Uterine smooth muscle cell (primary cell): ENCODE measurements at places on chromosomes 11 and 22. TPM values are rescaled to one million over a fixed set of nuclear protein-coding genes. Genes with fewer than 3 reads are reported as not detected.

Gene HSPA8
- 2,423 and 3,174 TPM in 2 replicates for total RNA-seq

Gene MRGPRE
- not detected in 2 replicates for total RNA-seq

Gene CDC45
- 11.2 and 44.8 TPM in 2 replicates for total RNA-seq

Gene H19
- 0.50 and 0.55 TPM in 2 replicates for total RNA-seq

Gene TUT1
- total RNA-seq: 7.0 TPM in 2 replicates

Gene MYOD1
- 0.12 TPM in 1 of 2 replicates, not detected in the other for total RNA-seq

Gene KDELR3
- total RNA-seq: 78.1 and 98.8 TPM in 2 replicates

Gene NCAM1
- 32.4 and 35.1 TPM in 2 replicates for total RNA-seq

Gene MOV10L1
- total RNA-seq: 1.7 and 5.1 TPM in 2 replicates

Gene SCARF2
- total RNA-seq: 18.2 and 36.9 TPM in 2 replicates

Gene DMC1
- 6.5 and 7.2 TPM in 2 replicates for total RNA-seq

Gene TTC17
- 70.4 and 90.0 TPM in 2 replicates for total RNA-seq

Gene MYBPC3
- not detected in 2 replicates for total RNA-seq

Gene KCNQ1
- 0.25 TPM in 1 of 2 replicates, not detected in the other for total RNA-seq

Gene LINC01488
- total RNA-seq: not detected in 2 replicates

Gene PVALB
- not detected in 2 replicates for total RNA-seq

Gene TRIM22
- total RNA-seq: 46.7 and 73.4 TPM in 2 replicates

Gene FAM111A
- total RNA-seq: 47.1 and 64.7 TPM in 2 replicates

Gene TMPRSS6
- not detected in 2 replicates for total RNA-seq

Gene ELFN2
- total RNA-seq: 0.25 and 1.00 TPM in 2 replicates

Gene DDI1
- not detected in 2 replicates for total RNA-seq
